ENCODE measurements at places on chromosomes 4 and X. TPM values are rescaled to one million over a fixed set of nuclear protein-coding genes. Genes with fewer than 3 reads are reported as not detected.

The GASK1B gene
- total RNA-seq = 4.1 TPM

The GABRQ gene
- total RNA-seq = 1.2 TPM

The FMR1NB gene
- not detected for total RNA-seq

The HS6ST2 gene
- 1.3 TPM for total RNA-seq

The CFP gene
- not detected for total RNA-seq

The GPR173 gene
- 0.63 TPM for total RNA-seq

The TXK gene
- not detected for total RNA-seq

The RRH gene
- not detected for total RNA-seq

The RHOXF1 gene
- not detected for total RNA-seq

The PHEX gene
- total RNA-seq = 0.05 TPM

The ABCD1 gene
- total RNA-seq = 24.3 TPM

The TCEAL4 gene
- total RNA-seq = 12.9 TPM

The SASH3 gene
- not detected for total RNA-seq

The SHROOM4 gene
- total RNA-seq = 0.15 TPM

The ADH6 gene
- total RNA-seq = not detected

The ANK2 gene
- total RNA-seq = 6.0 TPM

The XG gene
- total RNA-seq = not detected

The NUDT10 gene
- not detected for total RNA-seq

The AMOT gene
- total RNA-seq = 2.7 TPM

The PJA1 gene
- 25.3 TPM for total RNA-seq

The RAB9A gene
- 42.7 TPM for total RNA-seq

The XPNPEP2 gene
- not detected for total RNA-seq

The SEPTIN6 gene
- 5.7 TPM for total RNA-seq

The TLR10 gene
- not detected for total RNA-seq

The MAGEA3 gene
- not detected for total RNA-seq

The ZNF182 gene
- 1.7 TPM for total RNA-seq

The CFAP299 gene
- total RNA-seq = not detected

The PPP1R2C gene
- not detected for total RNA-seq

The SPIN2A gene
- total RNA-seq = not detected

The NR0B1 gene
- not detected for total RNA-seq

The MAGEB17 gene
- not detected for total RNA-seq

The LUZP4 gene
- not detected for total RNA-seq
